ENCODE measurements at places on chromosomes 7 and 10. TPM values are rescaled to one million over a fixed set of nuclear protein-coding genes. Genes with fewer than 3 reads are reported as not detected.

GRCh38 chr10:103618575-103619423 lies 125.3 kb downstream of the NEURL1 start:
- no peak for DNase-seq

DNA sequence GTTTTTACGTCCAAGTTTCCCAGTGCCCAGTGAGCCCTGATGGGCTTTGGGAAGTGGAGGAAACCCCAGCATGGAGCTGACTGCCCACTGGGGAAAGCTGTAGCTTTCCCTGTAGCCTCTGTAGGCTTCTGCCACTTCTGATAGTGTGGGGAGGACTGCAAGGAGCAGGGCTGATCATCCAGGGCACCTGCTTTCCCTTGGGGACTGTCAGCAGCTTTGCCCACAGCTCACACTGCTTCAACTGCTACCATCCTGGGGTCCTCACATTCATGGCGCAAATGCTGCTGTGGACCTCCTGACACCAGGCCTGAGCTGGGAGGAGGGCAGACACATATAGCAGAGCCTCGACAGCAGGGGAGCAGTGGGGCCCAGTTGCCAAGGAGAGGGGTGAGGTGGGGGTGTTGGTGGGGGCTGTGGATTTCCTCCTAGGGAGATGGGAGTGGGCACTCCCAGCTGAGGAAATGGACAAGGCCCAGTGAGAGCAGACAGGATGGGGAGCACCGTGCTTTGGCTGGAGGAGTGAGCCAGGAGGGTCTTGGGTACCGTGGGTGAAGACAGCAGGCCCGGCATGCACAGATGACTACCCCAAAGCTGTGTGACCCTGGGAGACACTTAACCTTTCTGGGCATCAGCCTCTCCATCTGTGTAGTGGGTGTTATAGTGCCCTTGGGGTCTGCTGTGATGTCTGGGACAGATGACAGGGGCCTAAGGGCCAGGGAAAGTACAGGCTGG lies 16.2 kb downstream of the RAMP3 start:
- no peak for DNase-seq

DNA sequence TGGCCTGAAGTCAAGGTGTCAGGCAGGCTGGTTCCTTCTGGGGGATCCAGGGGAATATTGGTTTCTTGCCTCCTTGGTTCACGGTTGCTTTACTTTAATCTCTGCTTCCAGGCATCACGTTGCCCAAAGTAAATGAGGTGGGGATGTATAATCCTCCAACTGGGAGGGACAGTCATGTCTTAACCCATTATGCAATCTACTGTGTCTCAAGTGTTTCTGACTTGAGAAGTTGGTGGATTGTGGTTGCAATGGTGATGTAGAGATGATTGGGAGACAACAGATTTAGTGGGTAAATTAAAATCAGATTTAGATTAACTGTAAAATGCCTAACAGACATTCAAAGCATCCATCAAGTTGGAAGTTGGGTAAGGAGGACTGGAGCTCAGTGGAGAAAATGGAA lies 32.7 kb downstream of the TBXAS1 start:
- no peak for DNase-seq

- no peak for DNase-seq
These were observed 17.4 kb upstream of the SLC35G1 start for GRCh38 chr10:93876381-93876780.

GRCh38 chr10:47457528-47457820 lies 26.4 kb downstream of the ANXA8 start:
- no peak for DNase-seq

DNA sequence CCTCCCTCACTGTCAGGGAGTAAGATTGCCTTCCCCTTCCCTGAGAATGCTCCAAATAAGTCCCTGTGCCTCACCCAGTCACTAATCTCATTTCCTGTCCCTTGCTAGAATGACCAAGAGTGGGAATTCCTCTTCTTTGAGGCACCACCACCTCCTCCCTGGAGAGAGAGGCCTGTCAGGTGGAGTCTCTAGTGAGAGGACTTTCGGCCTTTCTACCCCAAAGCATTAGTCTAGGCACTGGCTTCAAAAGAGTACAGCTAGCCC lies 145.0 kb downstream of the PTPN20 start:
- no peak for DNase-seq

- no peak for DNase-seq
These were observed 378.0 kb upstream of the PODXL start for GRCh38 chr7:131934452-131934851.

DNA sequence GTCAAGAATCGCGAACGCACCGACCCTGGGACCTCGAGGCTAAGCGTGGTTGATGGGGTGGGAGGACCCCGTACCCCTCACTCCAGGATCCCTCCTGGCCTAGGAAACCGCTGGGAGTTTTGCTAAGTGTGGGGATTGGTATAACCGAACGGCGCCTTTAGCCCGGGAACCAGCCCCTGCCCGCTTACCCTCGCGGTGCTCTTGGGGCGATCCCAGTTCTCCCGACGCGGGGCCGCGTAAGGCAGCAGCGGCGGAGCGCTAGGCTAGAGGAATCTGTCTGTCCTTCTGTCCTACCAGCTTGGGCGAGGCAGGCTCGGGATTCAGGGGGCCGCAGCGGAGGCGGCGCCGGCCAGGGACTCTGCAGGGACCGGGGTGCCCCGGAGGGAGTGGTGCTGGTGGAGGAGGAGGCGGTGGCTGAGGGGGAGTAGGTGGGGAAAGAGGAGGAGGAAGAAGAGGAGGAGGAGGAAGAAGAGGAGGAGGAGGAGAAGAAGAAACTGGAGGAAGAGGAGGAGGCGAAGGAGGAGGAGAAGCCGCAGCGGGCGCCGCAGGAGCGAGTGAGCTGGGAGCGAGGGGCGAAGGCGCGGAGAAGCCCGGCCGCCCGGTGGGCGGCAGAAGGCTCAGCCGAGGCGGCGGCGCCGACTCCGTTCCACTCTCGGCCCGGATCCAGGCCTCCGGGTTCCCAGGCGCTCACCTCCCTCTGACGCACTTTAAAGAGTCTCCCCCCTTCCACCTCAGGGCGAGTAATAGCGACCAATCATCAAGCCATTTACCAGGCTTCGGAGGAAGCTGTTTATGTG lies 439 bp upstream of the EMX2 start:
- no peak for DNase-seq

- DNase-seq = no peak
These were observed 3.5 kb downstream of the RASSF4 start for GRCh38 chr10:44962870-44963738.

DNA sequence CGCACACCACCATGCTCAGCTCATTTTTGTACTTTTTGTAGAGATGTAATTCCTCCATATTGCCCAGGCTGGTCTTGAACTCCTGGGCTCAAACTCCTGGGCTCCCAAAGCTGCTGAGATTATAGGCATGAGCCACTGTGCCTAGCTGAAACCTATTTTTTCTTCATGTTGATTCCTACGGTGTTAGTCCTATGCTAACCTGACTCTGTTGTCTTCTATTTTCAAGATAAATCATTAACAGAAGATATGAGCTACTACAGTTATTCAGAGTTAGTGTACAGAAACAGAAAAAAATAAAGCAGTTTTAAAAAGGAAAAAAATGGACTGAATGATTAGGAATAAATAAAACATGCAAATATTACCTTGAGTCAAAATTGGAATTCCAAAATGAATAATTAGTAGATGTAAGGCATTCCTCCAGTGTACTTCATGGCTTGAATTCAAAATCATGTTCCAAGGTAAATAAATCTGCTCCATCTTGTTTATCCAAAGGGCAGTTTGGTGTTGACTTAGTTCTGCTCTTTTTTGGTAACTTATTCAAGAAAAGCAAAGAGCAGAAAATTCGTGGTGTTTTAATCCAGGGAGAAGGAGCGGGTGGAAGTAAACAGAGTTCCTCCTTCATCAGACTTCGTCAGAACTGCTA lies 185.8 kb downstream of the CACNB2 start:
- no peak for DNase-seq

GRCh38 chr7:129986600-129986999 lies 33.8 kb upstream of the UBE2H start:
- no peak for DNase-seq

DNA sequence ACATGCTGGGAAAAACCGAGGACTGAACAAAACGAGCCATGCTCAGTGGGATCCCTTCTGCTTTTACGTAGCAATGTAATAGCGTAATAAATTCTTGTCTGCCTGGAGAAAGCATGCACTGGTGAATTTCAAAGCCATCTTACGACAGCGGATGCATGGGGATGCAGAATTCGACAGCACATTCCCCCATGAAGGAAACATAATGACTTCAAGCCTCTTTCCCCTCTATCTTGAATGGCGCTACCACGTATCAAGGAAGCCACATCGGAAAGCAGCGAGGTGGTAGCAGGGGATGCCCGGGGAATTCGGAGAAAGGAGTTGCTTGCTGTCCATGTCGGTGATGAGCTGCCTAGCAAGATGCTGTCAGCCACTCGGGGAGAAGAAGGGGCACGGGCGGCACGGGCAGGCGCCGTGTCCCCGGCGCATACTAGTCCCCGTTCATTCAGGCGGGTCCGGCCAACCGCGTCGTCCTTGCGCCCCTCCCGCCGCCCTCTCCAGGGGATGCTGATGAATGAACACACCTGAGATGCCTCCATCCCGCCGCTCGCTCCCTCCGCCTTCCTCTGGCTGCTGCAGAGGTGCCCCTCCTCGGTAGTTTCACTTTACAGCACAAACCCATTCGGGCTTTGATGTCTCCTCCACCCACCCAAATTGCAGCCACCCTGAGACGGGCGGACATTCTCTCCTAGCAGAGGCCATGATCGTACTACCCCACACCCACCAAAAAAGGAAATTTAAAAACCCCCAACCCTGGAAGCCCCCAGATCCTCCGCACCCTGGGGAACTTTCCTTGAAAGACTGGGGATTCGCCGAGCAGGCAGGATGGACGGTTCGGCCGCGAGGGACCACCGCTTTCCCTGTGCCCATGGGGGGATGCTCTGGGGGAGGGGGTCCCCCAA lies 644 bp downstream of the SORBS1 start:
- DNase-seq = peak; percentile 26

The TMEM196 gene
- total RNA-seq = not detected

The NXPH1 gene
- not detected for total RNA-seq

The ADAM12 gene
- 0.34 TPM for total RNA-seq

The DRGX gene
- not detected for total RNA-seq

The TMEM130 gene
- not detected for total RNA-seq

The GATA3 gene
- 71.9 TPM for total RNA-seq
